ENCODE measurements at places on chromosomes 3 and 15. TPM values are rescaled to one million over a fixed set of nuclear protein-coding genes. Genes with fewer than 3 reads are reported as not detected.

The IREB2 gene
- polyA plus RNA-seq: 45.2 TPM

DNA sequence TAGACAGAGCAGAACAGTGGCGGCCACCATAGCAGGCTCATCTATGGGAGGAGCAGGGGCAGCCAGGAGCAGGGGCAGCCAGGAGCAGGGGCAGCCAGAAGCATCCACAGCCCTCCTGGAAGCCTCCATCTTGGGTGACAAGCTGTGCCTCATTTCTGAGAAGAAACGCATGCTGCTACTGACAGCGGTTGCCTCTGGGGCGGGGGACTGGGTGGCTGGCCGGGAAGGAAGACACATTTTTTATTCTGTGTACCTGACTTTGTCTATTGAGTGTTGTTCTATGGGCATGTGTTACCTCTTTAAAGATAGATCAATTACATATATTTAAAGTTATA is 71.5 kb upstream of the KLF13 start:
- DNase-seq: no peak

- no peak for DNase-seq
Observed at GRCh38 chr3:134328846-134329245, 45.4 kb downstream of the AMOTL2 start.

DNA sequence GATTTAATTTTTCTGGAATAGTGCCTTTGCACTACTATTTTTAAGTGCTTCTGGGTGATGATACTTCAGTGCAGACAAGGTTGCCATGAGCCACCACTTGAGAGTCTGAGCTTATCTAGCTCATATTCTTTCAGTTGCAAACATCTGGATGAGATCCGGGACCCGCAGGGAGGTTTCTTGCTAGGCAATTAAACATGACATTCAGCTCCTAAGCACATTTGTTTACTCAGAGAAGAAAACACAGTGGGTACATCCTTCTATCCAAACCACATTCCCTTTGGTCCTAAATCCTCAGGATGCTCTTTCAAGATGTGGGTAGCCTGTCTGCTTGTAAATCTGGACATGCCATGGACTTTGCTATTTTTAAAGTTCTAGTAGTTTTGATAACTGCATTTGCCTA is 12.0 kb downstream of the PLSCR1 start:
- DNase-seq: no peak
